Mucosa of descending colon (tissue), 3 donors: ENCODE measurements at places on chromosomes 11 and 22. TPM values are rescaled to one million over a fixed set of nuclear protein-coding genes. Genes with fewer than 3 reads are reported as not detected.
A peak's percentile ranks its signal among the peaks of the same experiment; 100 is the strongest.

The TRIM3 gene
- 57.8 TPM for total RNA-seq

The RAG1 gene
- 1.5 TPM for total RNA-seq

DNA sequence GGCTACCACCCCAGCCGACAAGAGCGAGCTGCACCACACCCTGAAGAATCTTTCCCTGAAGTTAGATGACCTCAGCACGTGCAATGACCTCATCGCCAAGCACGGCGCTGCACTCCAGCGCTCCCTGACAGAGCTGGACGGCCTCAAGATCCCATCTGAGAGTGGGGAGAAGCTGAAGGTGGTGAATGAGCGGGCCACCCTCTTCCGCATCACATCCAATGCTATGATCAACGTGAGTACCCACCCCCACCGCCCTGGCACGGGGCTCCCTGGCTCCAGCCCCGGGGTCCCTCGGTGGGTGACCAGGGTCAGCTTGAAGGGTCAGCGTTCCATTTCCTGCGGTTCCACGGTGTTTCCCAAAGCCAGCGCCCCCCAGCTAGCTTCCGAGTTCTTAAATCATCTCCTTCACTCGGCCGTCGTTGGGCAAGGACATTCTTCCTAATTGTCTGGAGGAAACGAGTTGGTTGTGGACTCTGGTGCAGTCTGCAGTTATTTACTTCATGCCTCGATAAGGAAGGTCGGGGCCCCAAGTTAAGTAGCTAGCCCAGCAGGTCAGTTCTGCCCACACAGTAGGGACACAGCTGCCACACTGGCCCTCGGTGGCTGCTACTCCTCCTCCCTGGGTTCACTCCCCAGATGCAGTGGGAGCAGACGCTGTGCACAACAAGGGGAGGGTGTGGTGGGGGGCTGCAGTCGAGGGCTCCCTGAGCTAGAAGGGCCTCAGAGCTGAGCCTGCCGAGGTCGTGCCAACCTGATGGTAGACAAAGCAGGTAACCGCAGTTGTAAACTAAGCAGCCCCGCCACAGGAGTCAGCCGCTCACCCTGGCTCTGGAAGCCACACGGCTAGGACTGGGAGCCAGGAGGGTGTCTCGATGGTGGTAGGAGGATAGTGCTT is 97.9 kb downstream of the MORC2 start:
- DNase-seq, result no peak

DNA sequence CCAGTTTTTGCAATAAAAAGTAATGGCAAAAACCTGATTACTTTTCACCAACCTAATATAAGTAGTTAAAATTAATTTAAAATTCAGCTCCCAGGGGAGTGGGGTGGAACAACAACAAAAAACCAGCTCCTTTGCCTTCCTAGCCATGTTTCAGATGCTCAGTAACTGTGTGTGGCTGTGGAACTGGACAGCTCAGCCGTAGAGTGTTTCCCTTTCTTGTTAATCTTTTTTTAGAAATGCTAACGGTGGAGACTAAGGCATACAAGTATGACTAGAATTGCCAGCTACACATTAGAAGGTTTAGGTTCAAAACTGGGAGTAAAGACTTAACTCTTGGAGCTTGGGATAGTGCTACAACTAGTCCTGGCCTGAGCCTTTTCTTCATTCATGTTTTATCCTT is 45.0 kb downstream of the PPP6R3 start:
- DNase-seq, result no peak

DNA sequence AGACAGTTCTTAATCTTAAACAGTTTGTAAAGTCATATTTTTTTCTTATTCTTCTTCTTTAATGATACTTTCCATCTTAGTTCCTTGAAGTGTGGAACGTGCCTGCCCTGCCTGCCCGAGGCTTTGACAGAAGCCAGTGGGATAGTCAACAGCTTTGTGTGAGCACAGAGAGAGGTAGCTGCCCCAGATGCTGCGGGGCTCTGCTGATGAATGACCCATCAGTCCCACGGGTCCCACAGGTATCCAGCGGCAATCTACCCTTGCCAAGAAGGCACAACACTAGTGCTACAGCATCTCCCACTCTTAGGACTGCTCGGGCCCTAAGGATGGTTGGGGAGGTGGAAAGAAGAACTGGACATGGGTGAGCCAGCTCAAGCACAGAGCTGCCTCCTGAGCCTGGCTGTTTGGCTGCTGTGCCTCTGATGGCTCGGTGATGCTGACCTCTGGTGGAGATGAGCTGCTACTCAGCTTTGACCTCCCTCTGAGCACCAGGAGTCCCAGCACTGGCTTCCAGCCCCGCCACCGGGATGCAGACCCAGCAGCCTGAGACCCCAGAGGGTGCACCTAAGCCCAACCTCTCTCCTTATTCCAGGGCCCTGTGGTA is 11.8 kb upstream of the APLNR start:
- peak; percentile 67 for DNase-seq
